Activated CD4-positive, alpha-beta T cell treated with anti-CD3 and anti-CD28 coated beads, Interleukin-2, amount 50 U/mL, for 48 hours (primary cell): ENCODE measurements at places on chromosomes 12 and 14.

DNA sequence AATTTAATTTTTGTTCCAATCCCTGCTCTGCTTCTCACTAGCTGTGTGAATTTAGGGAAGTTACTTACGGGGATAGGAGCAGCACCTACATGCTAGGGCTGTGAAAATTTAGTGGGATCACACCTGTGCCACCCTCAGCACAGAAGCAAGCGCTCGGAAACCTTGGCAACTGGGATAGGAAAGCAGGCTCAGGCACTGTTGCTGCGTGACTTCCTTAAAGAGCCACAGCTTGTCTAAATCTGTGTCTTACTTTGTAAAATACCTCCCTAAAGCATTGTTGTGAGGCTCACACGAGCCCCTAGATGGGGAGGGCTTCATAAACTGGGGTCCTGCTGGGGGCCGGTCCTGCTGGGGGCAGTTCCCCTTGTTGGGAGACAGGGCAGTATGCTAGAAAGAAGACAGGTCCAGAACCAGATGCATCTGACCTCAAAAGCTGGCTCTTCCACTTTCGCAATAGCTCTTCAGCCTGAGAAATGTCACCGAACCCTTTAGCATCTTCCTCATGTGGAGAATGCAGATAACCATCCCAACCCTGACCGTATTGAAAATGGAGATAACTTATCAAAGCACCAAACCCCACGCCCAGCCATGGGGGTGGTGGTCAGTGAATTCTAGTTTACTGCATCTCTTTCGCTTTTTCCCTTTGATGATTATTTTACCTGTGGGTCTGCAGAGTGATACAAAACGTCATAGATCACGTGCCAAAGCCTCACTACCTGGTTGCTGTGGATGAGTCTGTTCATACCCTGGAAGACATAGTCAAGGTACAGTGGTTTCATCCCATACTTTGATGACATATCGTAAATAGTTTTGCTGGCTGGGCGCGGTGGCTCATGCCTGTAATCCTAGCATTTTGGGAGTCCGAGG lies 54.1 kb downstream of the AK7 start:
- DNase-seq = no peak

GRCh38 chr14:93369713-93370266 lies 22.8 kb downstream of the COX8C start:
- no peak for DNase-seq

DNA sequence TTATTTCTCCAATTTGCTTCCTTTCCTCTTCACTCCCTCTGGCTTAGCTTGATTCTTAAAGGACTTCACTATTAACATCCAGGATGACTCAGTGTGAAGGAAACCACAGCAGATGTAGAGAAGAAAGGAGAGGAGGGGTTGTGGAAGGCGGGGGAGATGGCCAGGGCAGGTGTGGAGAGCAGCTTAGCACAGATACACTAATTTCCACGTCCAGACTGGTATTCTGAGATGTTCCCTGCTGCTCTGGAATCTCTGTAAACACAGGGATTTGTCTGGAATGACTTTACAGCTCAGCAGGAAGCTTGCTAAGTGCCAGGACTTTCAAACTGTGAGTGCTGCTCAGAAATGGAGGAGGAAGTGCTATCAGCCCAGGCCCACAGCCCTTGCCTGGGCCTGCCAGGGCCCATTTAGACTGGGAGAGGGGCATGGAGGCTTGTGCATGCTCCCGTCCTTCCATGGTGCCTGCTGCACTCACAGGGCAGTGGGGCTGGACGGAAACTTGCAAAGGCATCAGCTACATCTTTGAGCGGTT lies 202.5 kb upstream of the DDHD1 start:
- DNase-seq = no peak

DNA sequence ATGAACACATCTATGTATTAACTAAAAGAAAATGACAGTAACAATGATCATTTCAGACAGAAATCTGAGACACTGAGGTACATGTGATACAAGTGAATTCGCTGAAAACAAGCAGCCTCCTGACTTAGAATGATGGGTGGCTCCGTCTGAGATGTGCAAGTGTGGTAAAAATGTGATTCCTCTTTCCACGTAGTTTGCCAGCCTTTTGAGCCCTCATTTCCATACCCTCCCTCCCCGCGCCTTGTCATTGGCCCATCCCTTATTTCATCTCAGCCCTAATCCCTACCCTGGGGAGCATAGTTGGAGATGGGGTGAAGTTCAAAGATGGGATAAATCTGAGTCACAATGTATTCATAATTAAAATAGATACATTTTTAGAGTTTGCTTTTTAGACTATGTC lies 107.8 kb downstream of the BMP4 start:
- DNase-seq = no peak

DNA sequence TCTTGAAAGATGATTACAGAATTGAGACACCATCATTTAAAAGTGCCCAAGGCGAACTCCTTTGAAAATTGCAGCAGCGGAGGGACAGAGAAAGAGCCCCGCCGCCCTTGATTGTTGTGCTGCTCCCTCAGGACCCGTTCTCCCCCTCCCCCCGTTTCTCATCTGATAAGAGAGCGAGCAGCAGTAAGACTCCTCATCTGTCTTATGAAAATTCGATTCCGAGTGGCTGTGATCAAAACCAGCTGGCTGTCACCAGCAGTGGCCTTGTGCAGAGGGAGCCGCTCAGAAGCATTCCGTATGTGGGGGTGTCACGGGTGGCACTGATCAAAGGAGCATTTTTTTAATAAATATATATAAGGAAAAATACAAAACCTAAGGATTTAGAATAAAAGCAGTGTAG lies 78.0 kb upstream of the GPATCH2L start:
- no peak for DNase-seq
